ENCODE measurements at places on chromosomes 6 and 20.

GRCh38 chr20:47273591-47274235 lies 82.8 kb downstream of the ZMYND8 start:
- DNase-seq, result no peak

- no peak for DNase-seq
Measured at GRCh38 chr6:169810066-169810989, 58.9 kb downstream of the ERMARD start.

GRCh38 chr20:87401-87800 lies at the start of gene DEFB125:
Gene DEFB125 (plus strand): TSS chr20:87672. CDS start chr20:87710, 38 bp downstream.
- no peak for DNase-seq

DNA sequence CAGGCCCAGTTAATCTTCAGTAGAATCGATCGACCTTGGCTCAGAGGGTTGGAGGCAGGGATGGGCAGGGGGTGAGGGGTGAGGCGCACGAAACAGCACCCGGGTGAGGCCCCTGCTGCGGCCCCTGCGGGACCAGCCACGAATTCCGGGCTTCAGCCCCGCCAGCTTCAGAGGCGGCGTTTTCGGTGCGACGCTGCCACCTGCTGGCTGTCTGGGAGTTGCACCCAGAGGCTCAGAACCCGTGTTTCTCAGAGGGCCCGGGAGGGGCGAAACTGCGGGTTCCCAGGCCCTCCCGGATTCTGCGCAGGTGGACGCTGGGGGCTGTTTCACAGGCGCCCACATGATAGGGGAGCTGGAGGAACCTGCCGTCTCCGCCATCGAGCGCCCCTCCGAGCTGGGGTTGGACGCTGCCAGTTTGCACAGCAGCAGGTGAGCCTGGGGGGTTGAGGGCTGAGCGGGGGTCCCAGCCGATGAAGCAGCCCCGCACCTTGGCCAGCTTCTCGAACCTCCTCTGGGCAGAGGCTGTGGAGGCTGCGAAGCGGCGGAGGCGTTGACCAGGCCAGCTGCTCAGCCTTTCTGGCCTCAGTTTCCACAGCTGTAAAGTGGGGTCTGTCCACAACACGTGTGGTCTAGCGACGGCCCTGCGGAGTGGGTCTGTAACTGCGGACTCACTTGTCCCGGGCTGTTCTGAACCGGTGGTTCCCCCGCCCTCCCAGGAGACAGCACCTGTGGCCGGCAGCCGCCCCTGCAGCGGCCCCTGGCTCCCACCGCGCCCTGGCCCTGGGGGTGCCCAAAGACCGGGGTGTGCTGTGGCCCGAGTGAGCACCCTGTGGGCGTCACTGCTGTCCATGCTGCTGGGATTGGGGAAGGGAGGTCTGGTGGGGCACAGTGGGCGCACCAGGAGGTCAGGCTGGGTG lies 2.5 kb upstream of the BHLHE23 start:
- peak; percentile 98 for DNase-seq

GRCh38 chr6:137640086-137640485 lies 145.9 kb upstream of the OLIG3 start:
- DNase-seq, result no peak

GRCh38 chr6:38163186-38164130 lies 343.9 kb downstream of the ZFAND3 start:
- no peak for DNase-seq

DNA sequence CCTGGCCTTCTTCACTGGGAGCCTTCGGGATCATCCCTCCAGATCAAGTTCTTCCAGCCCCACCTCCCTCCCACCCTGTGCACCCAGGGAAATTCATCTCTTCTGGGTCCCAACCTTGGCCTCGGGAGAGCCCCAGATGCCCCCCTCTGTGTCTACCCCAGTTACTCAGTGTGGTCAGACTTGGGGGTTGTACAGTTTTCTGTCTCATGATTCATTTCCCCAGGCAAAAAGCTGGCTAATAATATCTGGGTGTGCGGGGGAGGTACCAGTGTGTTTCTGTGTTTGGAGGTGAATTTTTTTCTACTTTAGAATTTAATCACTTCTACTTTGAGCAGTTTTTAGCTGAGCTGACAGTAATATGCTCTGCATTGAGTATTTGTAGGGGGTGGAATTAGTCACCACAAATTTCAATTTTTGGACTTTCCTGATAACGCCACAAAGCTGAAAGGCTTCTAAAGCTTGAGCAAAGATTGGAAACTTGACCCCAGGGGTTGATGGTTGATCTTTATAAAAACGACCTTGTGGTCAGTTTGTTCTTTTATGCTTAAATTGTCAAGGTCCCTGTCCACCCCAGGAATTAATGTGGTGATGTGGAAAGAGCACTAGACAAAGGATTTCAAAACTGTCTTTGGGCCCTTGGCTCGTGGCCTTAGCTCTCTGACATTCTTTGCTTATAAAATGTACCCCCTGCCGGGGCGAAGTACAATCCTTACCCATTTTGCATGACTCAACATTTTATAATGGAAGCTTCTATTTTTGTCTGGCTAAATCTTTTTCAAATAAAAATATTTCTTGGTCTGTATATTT lies 284.7 kb upstream of the TAB2 start:
- DNase-seq, result no peak

GRCh38 chr6:41572613-41573012 lies 26.4 kb downstream of the FOXP4 start:
- DNase-seq, result no peak

DNA sequence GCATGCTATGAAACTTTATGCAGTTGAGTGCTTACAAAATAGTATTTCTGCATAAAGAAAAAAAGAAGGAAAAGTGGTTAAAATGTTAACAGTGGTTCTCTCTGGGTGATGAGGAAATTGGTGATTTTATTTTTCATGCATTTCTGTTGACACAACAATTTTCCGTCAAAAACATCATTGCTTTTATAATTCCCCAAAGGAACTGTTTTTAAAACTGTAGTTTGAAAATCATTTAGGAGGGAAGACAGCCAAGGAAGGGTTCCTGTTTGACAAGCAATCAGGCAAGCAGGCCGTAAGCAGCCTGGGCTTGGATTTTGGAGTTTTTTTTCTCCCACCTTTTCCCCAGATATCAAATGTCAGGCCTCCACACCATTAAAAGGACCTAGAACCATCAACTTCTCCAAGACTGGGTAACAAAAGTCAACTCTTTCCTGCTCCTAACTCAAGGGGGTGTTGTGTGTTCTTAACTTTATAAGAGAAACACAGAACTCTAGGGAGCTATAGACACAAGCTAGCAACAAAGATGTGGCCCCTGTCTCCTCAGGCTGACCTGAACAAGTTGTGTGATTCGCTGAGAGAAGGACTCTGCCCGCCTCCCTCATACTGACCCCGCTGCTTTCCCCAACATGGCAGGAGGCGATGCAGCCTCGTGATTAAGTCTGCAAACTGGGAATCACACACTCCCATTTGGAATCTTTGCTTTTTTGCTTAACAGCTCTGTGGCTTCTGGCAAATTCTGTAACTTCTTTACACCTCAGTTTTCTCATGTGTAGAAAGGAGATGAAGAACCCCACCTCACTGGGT lies 146.6 kb downstream of the BCAS1 start:
- DNase-seq, result no peak

GRCh38 chr20:53738039-53738944 lies 144.7 kb upstream of the ZNF217 start:
- DNase-seq, result no peak

DNA sequence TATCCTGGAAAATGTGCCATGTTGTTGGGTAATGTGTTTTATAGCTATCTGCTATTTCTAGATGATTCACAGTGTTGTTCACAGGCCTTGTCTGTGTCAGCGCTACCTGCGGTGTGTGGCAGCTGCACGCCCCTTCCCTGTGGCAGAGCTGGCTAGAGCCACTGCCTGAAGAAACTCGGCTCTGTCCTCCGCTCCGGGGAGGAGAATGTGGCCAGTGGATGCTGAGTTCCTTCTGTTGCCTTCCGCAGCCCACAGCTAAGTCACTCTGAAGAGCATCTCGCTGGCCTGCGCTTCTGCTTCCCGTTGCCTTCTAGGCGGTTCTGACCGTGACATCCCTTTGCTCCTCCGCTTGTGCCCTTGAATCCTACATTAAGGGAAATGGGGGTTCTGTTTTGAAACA lies 135.1 kb downstream of the PLG start:
- DNase-seq, result no peak

DNA sequence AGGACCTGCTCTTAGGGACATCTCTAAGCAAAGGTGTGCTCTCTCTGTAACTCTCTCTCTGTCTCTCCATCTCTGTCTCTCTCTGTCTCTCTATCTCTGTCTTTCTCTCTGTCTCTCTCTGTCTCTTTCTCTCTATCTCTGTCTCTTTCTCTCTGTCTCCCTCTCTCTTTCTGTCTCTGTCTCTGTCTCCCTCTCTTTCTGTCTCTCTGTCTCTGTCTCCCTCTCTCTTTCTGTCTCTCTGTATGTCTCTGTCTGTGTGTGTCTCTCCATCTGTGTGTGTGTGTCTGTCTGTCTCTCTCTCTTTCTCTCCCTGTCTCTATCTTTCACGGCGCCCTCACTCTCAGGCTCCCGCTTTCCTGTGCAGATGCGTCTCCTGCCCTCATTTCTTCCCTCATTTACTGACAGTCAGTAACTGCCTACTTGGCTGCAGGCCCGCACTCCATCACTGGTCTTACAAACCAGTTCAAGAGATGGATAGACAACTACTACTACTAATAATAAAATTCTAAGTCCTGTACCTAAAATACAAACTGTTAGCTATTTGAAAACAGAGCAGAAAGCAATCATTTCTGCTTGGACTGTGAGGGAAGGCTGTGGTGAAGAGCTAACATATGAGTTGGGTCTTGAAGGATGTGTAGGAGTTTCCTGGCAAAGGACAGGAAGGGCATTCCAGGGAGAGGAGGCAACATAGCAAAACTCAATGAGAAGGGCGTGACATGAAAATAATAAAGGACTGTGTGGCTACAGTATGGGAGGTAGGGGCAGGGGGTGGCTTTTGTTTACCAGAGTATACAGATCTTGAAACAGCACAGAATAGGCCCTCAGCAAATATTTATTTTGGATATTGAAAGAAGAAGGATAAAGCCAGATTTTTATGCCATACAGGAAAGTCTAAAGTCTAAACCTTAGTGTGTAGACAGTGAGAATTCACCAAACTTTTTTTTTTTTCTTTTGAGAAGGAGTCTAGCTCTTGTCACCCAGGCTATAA lies 67.8 kb upstream of the TAB2 start:
- DNase-seq, result no peak

DNA sequence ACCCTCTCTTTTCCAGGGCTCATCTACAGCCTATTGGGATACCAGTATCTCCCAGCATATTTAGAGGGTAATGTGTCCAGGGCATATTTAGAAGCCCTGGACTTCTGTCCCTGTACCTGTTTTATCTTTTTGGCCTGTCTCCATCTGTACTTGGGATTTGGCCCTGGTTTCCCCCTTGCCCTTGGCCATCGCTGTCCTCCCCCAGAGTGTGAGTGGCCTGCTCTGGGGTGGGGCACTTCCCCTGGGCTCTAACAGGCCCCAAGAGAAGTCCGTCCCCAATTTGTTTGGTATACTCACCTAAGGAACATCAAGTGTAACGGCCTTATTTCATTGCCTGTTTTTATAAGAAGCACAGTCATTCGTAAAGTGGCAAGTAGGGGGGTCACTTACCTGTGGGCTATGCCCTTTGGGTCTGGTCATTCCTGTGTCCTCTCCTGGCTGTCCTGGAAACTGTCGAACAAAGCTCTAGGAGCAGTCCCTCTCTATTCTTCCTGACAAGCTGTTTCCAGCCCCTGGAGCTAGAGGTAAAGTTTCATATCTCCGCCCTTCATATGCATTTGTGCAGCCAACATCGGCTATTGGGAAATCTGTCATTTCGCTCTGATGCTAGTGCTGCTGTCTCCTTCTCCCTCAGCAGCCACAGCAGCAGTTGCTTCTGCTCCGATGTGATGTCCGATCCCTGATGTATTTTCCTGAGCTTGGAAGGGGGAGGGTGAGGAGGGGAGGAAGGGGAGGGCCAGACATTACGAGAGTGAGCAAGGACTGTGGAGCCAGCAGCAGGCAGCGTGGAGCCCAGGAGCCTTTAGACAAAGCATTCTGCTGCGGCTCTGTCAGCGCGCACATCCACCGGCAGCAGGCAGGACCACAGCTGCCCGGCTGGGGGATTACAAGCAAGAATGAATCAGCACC lies 83.4 kb downstream of the TCP11 start:
- DNase-seq, result no peak

- DNase-seq, result no peak
Measured at GRCh38 chr6:135121434-135121833, 59.7 kb upstream of the MYB start.

DNA sequence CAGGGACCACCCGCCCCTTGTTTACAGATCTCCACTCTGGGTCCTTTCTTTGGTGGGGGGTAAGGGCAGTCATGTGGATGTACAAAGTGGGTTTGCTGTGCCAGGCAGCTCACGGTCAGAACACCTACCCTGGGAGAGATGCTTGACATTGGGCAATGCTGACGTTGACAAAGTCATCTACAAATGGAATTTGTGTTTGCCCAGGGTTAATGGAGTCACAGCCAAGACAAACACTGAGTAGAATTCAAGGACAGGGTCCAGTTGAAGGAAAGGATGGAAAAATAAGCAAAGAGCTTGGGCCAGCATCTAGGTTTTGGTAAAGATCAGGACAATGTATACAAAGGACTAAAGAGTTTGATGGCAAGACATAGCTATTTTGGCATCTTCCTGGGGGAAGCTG lies 54.7 kb downstream of the MOCS1 start:
- no peak for DNase-seq

GRCh38 chr6:27470023-27470422 lies 2.9 kb downstream of the ZNF184 start:
- DNase-seq, result no peak

DNA sequence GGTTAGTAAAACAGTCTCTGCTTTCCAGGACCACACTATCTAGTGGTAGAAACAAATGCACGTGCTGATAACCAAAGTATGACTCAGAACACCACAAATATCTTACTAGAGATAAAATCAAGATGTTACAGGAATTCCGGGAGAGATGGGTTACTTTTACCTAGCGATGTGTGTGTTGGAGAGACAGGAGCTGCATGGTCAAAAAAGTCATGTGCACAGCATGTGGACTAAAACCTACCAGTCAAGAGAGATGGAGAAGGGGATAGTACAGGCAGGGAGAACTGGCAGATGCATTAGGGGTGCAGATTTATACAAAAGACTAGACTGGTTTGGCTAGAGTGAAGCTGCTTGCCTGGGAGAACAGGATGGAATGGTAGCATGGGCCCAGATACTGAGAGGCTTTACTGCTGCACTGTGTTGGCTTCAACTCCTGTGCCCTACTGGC lies 75.3 kb upstream of the MRAP2 start:
- no peak for DNase-seq

- no peak for DNase-seq
Measured at GRCh38 chr20:60728705-60729104, 523.4 kb upstream of the CDH4 start.

- no peak for DNase-seq
Measured at GRCh38 chr20:836190-836589, 2.7 kb downstream of the FAM110A start.

- no peak for DNase-seq
Measured at GRCh38 chr6:161434350-161434749, 160.5 kb upstream of the AGPAT4 start.

GRCh38 chr6:67336014-67336413 lies 1299.1 kb upstream of the ADGRB3 start:
- no peak for DNase-seq

DNA sequence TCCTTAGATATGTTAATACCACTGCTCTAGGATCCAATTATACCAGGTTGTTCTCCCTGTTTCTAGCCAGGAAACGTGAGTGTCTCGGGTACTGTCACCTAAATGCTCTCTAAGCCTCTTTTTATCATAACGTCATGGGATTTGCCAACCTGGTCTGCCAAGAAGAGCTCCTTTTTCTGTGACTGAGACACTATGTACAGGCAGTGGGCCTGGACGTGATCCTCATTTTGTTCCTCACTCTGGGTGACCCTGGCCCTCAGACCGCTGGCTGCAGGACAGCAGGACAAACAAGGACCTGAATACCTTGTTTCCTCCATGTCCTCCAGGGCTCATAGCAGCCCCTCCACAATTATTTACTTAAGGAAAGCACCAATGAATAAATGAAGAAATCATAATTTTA lies 69.1 kb downstream of the CD164 start:
- no peak for DNase-seq

GRCh38 chr6:34157851-34158250 lies 12.0 kb upstream of the GRM4 start:
- no peak for DNase-seq
